Amniotic epithelial cell (primary cell): ENCODE measurements at places on chromosomes 12 and 14.
A peak's percentile ranks its signal among the peaks of the same experiment; 100 is the strongest.

- no peak for DNase-seq
Measured at GRCh38 chr12:117738233-117738632, 230.6 kb downstream of the KSR2 start.

DNA sequence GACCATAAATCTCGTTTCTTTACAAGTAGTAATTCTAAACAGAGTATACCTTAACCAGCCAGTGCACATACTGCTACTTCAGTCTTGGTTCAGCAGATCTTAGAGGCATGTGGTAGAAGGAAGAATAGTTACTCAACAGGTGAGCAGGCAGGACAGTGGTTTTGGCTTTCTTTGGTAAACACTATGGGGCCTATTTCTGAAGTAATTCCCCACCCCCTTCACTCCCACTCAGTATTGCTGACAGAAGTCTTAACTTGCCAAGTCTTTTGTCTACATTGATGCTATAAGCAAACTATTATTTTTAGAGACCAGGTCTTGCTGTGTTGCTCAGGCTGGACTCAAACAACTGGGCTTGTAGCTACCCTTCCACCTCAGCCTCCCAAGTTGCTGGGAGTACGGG, 68.5 kb downstream of the FBXO34 start:
- peak; percentile 47 for DNase-seq

DNA sequence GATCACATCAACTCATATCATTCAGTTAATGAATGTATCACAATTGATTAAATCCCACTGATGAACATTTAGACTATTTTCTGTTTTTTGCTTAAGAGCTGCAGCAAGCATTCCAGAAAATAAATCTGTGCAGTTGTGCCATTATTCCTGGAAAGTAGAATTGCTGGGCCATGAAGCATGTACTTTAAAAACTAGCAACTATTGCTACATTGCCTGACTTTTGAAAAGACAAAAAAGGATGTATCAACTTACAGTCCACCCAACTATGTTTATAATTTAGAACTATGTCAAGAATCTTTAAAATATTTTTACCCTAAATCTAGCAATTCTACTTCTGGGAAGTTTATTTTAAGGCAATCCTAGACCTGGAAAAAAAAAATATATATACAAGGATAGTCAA, 33.4 kb upstream of the ERGIC2 start:
- DNase-seq: no peak

DNA sequence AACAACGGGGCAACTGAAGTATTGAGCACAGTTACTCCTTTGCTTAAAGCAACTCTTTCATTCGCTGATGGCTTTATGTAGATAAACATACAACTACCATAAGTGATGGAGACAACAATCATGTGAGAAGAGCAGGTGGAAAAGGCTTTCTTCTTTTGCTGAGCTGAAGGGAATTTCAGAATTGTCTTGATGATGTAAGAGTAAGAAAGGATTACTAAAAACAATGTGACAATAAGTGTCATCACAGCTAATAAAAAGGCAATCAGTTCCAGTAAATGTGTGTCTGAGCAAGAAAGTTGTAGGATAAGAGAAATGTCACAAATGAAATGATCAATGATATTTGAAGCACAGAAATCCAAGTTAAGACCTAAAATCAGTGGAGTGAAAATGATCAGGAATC, 647 bp downstream of the OR6C70 start:
- no peak for DNase-seq

- DNase-seq: peak; percentile 53
Measured at GRCh38 chr12:105445649-105446048, 115.2 kb downstream of the C12orf75 start.

- DNase-seq: peak; percentile 26
Measured at GRCh38 chr14:62532181-62532580, 513.1 kb downstream of the KCNH5 start.

GRCh38 chr12:59615392-59616165, 19.8 kb downstream of the SLC16A7 start:
- no peak for DNase-seq

GRCh38 chr14:70080076-70080475, 108.7 kb downstream of the SLC8A3 start:
- DNase-seq: no peak

GRCh38 chr14:23164250-23164649, 19.2 kb downstream of the SLC7A8 start:
- peak; percentile 63 for DNase-seq

DNA sequence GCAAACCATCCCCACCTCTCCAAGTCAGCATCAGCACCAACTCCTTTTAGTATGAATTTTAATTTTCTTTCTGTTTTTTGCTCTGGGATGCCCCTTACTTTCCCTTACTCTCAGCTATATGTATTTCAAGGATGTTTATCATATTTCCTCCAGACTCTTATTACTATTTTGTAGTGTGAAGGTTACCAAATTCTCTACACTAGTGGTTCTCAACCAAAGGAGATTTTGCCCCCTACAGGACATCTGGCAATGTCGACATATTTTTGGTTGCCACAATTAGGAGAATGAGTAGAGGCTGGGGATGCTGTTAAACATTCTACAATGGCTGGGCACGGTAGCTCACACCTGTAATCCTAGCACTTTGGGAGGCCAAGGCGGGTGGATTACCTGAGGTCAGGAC, 29.1 kb upstream of the SOS2 start:
- DNase-seq: peak; percentile 53

DNA sequence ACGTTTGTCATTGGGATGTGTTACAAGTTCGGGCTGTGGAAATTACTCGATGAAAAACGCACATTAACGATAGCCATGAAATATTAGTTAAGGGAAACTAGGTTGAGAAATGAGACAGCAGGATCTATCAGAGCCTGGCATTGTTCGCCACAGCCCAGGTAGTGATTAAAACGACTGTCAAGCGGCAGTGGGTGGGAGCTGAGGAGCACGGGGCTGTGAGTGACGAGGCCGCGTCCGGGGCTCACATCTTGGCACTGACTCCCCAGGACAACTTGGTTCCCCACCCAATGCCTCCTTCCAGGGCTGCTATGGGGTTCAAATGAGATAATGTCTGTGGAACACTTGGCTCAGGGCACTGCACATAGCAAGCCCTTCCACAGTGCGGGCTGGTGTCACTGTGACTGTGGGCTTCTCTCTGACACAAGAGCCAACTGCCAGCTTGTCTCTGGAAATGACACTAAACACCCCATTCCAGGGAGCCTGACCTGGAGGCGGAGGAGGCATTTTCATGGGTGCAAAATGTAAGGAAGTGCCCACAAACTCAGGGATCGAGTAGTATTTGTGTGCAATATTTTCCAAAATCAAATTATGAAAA, 19.3 kb downstream of the MMAB start:
- DNase-seq: no peak

DNA sequence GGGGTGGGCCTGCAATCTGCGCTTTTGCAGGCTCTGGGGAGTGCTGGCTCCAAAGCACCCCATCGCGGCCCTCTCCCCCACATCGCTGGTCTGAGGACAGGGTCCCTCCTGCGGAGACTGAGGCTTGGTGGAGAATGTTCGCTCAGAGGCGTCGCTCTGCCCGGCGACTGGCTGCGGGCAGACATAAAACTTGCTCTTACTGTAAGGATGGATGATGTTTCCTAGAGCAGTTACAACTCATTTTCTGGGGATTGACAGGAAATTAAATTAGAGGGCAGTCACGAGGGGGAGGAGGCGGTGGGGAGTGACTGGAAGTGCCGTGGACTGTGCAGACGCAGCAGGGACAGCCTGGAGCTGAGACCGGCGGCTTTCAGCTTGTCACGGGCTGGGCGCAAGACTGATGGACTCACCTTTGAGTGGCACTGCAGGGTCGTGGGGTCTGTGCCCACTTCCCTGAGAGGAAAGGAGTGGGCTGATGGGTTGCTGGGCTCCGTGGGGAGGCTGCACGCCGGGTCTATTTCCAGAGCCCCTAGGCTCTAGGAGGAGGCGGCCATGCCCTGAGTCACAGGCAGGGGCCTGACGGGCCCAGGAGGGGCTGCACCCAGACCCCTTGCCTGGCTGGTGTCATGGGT, 32.8 kb downstream of the NOC4L start:
- no peak for DNase-seq

GRCh38 chr14:24339284-24340151, at the start of gene RIPK3:
Gene RIPK3 (minus strand): TSS chr14:24339991. CDS start chr14:24339826, 165 bp downstream.
- DNase-seq: no peak

GRCh38 chr12:19432309-19433170, 6.8 kb upstream of the AEBP2 start:
- DNase-seq: no peak

- DNase-seq: peak; percentile 55
Measured at GRCh38 chr12:76595056-76595455, 35.5 kb upstream of the OSBPL8 start.

DNA sequence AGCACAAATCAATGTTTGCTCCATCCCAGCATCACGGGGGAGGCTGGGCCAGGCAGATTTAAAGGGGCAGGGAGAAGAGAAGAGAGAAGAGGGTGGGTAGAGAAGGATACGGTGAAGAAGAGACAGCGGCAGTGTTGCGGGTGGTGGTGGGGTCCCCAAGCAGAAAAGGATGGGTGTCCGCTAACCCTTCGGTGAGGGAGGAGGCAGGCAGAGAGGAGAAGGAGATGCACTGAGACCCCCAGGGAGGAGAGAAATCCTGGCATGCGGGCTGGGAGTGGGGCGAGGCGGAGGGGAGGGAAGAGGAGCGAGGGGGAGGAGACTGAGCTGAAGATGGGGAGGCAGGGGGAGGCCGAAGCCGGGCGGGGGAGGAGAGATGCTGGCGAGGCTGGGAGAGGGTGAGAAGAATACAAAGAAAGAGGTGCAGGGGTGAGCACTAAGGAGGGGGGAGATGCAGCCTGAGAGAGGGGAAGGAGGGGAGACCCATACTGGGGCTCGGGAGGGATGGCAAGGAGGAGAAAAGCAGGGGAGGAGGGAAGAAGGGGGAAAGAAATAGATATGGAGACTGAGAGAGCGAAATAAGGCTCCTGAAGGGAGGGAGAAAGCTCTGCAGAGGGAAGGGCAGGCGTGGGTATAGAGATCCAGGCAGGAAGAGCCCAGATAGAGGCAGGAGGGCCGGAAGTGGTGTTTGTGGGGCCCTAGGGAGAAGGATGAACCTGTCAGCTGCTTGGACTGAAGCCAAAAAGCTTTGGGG, at the start of gene JPH4:
JPH4 (minus strand) TSS at position 231 of the 751 bp plus-strand sequence. CDS start 1,337 bp downstream, outside the sequence.
- DNase-seq: no peak

DNA sequence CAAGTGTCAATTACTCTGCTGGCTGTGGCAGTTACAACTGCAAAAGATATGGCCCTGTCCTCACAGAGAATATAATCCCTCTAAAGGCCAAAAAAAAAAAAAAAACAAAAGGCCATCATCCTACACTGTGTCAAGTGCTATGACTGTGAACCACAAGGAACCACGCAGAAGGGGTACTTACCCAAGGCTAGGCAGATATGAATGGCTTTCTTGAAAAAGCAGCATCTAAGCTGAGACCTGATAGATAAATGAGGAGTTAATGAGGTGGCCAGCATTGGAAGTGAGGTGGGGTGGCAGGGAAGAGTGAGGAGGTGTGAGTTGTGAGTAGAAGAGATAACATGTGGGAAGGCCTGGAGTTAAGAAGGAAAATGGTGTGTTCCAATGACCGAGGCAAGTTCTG, 16.4 kb upstream of the IL22 start:
- no peak for DNase-seq

DNA sequence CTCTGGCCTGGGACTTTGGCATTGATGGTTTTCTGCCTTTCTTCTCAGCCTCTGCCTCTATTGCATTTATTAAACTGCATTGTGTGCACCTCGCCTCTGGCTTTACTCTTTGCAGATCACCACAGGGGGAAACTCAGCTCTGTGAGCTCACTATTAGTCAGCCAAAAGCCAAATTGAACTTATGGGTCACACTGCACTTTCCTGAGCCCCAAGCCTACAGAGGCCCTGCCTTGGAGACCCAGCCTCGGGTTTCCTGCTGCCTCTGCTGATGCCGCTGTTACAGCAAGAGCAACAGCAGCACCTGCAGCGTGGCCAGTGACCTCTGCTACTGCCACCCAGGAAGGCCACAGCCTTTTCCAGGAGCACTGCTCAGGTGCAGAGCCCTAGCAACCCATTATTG, 122.5 kb downstream of the DAD1 start:
- no peak for DNase-seq

DNA sequence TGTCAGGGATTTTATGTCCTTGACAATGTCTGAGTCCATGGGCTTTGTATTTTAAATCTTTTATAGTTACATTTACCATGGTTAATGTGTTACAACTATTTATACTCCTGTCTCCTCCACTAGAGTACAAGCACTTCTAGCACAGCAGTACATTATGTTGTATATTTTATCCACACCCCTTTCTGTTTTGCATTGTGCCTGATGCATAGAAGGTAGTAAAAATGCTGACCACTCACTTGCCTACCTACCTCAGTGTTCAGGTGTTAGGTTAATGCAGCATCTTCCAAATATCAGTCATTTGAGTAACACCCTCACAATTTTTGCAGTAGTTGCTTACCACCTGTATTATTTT, 31.1 kb upstream of the SLC38A2 start:
- no peak for DNase-seq

GRCh38 chr14:54718046-54718445, 151.1 kb downstream of the SAMD4A start:
- DNase-seq: no peak

GRCh38 chr12:131922772-131923171, 6.3 kb upstream of the PUS1 start:
- DNase-seq: no peak

DNA sequence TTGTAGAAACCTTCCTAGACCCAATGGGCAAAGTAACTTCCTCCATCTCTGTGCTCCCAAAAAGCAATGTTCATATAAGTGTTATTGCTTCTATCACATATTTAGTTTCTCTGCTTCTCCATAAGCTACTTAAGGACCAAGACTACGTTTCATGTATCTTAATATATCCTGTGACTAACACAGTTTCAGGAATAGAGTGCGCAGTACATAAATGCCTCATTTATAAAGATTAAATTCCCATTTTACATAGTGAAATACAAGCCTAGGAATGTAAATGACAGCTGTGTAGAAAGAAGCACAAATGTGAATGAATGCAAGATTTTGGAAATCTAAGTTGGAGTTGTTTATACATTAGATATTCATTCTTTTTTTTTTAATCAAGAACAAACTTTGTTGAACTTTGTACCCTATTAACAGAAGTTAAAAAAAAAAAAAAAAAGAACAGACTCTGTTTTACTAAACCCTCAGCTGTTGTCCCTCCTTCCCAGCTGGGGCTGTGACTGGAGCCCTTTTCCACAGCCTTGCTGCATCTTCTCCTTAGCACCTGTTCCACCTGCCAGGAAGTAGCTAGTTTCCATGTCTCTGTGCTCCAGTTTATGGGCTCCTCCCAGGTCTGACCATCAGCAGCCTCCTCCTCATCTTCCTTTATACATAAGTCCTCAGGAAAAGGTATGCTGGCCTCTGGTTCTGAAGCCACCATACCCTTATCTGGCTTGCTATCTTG, 7.0 kb upstream of the METTL17 start:
- DNase-seq: no peak

GRCh38 chr12:106739318-106739717, 35.2 kb upstream of the RIC8B start:
- DNase-seq: peak; percentile 13

- peak; percentile 63 for DNase-seq
Measured at GRCh38 chr14:99522457-99522891, 41.3 kb downstream of the CCNK start.

DNA sequence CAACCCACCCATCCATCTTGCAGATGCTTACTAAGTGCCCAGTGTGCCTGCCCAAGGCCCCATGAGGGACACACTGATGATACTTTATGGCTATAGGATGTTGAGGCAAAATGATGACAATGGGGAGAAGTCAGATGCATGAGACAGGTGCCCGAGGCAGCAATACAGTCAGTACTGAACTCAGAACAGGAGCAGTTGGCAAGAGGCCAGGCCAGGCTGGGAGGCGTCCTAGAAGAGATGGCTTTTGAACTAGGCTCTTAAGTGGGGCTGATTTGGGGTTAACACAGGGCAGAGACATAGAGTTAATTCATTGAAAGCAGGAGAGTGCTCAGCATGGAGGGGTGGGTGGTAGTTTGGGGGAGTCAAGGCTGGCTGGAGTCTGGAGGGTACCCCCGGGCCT, 15.6 kb downstream of the PLBD2 start:
- DNase-seq: no peak
